ENCODE measurements at places on chromosomes 7 and 10.

- DNase-seq, result no peak
Observed at GRCh38 chr7:70765651-70766050, 366.3 kb upstream of the GALNT17 start.

GRCh38 chr7:106560482-106560881 lies 100.5 kb downstream of the CCDC71L start:
- DNase-seq, result no peak

GRCh38 chr10:10353326-10353868 lies 664.3 kb upstream of the CELF2 start:
- no peak for DNase-seq

DNA sequence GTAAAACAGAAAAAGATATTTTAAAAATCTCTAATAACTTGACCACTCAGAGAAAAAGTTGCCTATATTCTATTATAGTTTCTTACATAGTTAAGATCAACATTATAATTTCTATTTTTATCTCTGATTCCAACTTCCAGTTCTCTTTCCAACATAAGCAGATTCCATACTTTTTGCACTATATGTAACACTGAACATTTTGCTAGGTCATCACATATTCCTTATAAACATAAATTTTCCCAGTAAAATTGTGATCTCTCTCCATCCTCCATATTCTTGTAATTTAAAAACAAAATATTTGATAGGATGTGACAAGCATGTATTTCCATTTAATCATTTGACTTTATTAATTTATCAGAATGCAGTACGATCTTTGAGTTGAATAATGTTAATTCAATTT lies 170.4 kb upstream of the THSD7A start:
- DNase-seq, result no peak

DNA sequence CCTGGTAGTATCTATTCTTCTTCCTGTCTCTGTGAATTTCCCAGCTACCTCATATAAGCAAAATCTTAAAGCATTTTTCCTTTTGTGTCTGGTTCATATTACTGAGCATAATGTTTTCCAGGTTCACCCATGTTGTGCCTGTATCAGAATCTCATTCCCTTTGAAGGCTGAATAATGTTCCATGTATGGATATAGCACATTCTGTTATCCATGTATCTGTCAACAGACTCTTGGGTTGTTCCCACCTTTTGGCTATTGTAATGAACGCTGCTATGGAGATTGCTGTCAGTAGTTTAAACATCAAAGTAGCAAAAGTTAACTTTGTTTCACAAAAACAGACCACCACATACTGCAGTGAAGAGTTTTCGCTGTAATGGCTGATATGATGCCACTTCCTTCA lies 99.9 kb downstream of the NSUN6 start:
- no peak for DNase-seq
